ENCODE measurements at places on chromosomes 5 and 9.

DNA sequence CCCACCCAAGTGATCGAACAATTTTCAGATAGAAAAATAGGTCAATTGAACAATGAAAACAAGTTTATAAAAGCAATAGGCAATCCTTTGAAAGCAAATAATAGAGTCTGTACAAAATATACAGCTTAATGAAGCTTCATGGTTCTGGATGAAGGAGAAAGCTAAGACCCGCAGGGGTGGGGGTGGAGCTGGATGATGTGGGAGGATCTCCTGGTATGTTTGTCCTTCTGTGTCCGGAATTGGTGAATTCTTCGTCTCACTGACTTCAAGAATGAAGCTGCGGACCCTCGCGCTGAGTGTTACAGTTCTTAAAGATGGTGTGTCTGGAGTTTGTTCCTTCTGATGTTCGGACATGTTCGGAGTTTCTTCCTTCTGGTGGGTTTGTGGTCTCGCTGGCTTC lies 149.9 kb downstream of the NXNL2 start:
- DNase-seq = no peak

DNA sequence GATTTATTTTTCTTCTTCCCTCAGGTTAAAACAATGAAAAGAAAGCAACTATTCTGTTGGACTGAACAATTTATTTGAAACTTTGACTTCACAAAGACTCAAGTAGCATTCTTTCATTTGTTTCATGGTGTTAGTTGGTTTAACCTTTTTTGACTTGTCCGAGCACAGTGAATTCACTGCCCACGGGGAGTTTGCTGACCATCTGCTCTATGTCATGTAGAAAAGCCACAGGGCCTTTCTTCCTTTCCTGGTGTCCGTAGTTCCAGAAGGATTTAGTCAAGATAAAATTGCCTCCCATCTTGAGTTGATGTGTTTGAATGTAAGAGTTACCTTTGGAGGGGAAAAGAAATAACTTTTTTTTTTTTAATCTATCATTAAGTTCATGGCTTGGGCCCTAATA lies 55.1 kb upstream of the ZNF608 start:
- DNase-seq = no peak

- no peak for DNase-seq
Measured at GRCh38 chr9:71662082-71662481, 106.2 kb downstream of the CEMIP2 start.

- DNase-seq = no peak
Measured at GRCh38 chr9:129385211-129385934, 207.3 kb upstream of the IER5L start.

GRCh38 chr5:135034963-135035677 lies 1.1 kb upstream of the PITX1 start:
- no peak for DNase-seq

GRCh38 chr9:89805571-89806292 lies 200.9 kb downstream of the GADD45G start:
- no peak for DNase-seq

DNA sequence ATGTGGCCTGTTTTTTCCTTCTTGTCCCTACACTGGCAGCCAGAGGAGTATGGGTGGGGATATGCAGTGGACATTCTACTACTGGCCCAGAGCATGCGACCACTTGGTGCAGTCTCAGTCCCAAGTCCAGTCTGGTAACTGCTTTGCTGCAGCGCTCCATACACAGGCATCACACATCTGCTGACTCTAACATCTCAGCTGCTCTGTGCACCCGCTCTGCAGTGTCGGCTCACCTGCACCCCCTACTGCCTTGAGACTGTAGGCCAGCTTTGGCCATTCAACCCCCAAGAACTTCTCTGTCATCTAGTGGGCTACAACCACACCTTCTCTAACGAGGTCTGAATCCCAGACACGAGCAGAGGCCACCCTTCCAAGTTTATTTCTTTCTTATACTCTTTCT lies 46.4 kb upstream of the SLCO6A1 start:
- no peak for DNase-seq

GRCh38 chr5:34535944-34536623 lies 120.0 kb upstream of the RAI14 start:
- DNase-seq = no peak

DNA sequence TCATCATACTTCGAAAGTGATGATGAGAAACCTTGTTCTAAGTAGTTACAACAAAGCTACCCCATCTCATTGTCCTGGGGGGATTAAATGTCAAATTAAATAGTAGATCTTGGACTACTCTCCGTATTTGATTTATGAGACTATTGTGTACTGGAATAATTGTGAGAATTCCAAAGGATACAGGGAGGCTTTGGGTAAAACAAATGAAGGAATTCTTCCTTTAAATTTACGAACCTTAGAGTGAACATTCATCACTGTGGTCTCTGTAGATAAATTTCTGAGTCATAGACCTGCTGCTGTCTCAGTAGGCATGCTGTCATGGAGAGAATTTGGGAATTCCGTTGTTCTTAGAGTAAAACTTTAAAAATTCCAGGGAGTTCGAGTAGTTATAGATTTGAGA lies 836.2 kb downstream of the DNAH5 start:
- DNase-seq = no peak

DNA sequence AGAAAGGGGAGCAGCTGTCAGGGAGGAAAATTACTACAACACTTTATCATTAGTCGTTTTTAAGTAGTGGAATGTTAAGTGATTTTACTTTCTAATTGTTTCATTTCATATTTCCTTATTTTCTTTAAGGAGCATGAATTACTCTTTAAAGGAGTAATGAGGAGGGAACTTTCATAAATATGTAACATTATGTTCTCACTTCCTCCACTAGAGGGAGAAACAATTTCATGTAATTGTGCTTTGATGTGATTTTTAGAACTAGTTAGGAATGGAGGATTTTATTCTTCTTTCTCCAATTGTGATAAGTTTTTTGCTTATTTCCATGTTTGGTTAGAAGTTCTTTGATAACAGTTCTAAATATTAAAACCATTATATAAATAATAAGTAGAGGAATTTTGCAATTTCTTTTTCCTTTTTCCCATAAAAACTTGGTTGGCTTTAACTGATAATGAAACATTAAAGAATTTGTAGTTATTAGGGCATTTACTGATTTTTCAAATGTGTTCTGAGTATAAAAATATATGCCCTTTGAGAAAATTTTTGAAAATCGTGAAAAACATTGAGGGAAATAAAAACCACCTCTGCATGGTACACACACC lies 25.6 kb downstream of the CEP78 start:
- no peak for DNase-seq

DNA sequence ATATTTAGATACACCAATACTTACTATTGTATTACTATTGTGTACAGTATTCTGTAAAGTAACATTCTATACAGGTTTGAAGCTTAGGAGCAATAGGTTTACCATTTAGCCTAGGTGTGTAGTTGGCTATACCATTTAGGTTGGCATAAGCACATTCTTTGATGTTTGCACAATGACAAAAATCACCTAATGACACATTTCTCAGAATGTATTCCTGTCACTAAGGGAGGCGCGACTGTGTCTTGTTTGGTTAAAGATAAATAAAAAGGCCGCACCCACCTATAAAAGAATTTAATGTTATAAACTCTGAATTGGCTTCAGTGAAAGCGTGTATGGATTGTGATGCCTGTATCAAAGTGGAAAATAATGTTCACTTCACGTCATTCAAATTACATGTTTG lies 1815.4 kb upstream of the CDH6 start:
- DNase-seq = no peak

DNA sequence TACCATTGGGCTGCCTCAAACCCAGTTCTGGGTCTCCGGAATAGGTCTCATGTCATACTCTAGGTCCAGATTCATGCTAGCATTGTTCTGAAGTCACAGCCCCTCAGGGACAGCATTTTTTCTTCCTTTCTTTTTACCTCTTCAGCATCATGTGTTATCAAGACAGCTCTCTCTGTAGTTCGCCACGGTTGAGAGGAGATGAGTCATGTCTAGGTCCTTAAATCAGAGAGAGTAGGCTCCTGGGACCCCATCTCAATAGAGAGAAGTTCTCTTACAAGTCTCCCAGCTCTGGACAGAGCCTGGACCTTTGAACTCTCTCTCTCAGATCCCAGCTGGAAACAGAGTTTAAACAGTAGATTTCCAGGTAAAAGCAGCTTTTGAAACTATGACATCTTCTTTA lies 332.4 kb upstream of the CD180 start:
- DNase-seq = no peak

DNA sequence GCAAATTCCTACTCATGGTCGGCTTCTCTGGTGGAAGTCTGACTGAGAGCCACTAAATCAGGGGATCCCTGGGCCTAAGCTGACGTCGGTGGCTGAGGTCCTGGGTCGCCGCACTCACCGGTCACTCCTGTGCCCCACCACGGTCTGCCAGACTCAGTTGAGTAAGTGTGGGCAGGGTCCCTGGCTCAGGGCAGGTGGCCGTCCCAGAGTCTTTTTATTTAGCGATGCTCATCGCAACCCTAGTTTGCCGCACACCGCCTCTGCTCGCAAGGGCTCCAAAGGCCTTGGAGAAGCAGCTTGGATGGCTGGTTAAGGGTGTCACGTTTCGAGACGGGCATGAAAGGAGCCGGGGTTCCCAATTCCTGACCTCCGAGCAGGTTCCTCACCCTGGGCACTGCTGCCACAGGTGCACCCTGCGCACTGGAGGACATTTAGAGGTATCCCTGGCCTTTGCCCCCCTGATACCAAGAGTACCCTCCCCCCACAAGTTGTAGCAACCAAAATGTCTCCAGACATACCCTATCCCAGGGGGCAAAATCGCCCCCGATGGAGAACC lies 59.9 kb downstream of the NSUN2 start:
- DNase-seq = no peak

DNA sequence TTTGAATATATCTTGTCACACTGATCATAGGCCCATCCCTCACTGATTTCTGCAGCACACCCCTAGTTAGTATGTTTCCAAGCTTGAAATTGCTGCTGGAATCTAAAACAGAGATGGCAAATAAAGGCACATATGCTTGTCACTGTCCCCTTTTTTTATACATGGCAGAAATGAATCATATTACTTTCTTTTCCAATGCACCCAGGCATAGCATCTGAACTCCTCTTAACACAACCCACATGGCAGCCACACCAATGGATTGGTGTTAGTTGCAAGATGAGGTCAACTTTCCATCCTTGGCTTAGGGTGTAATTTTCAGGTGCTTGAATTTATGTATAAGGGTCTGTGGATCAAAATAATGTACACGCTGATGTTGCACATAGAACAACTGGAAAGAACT lies 473.8 kb upstream of the ZNF608 start:
- DNase-seq = no peak

DNA sequence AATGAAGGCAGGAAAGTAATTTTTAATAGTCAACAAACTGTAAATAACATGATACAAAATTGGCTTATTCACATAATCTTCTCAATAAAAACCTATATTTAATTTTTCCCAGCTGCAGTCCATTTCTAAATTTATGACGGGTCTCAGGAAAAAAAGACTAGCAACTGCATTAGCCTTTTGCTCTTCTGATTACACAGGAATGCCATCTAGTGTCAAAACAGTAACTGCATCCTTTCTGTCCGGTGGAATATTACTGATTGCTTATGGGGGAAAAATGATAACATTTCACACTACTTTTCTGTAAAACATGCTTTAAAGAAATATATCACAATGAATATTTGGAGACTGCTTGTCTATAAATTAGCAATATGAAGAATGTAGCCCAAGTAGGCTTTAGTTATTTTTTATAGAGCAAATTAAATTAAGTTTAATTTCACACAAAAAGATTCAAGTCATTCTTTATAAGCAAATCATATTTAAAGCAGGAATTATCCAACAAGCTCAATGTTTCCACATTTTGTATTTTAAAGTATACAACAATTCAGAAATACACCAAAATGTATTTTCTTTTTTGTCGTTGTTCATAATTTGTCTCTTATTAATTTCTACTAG lies 534.7 kb downstream of the CDH10 start:
- no peak for DNase-seq

GRCh38 chr5:173554038-173554955 lies 62.2 kb downstream of the BOD1 start:
- no peak for DNase-seq

- peak; percentile 17 for DNase-seq
Measured at GRCh38 chr5:116573702-116574366, 789 bp downstream of the SEMA6A start.

DNA sequence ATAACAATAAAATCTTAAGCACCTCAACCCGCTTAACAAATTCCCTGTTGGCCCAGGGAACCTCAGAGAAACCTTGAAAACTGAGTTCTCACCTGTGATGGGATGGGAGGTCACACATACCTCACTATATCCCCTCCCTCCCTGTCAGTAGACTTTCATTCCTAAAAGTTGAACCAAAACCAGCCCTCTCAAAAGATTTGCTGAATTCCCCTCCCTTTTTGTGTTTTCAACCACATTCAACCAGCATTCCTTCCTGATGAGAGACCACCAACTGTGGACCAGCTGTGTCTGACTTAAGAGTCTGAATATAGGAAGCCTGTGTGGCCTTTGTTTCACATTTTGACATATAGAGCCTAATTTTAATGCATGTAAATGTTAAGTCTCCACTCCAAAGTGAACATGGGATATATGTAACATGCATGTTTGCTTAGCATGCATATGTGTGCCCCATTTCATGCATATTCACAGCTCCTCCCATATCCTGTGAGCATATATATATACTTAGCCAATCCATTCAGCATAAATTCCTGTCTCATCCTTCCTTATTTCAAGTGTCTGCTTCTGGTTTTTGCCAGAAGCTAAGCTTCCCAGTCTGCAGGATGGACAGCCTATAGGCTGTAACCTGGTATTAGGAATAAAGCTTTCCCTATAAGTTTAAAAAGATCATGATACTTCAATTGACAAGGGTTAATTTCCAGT lies 604.6 kb downstream of the PTPRD start:
- no peak for DNase-seq

DNA sequence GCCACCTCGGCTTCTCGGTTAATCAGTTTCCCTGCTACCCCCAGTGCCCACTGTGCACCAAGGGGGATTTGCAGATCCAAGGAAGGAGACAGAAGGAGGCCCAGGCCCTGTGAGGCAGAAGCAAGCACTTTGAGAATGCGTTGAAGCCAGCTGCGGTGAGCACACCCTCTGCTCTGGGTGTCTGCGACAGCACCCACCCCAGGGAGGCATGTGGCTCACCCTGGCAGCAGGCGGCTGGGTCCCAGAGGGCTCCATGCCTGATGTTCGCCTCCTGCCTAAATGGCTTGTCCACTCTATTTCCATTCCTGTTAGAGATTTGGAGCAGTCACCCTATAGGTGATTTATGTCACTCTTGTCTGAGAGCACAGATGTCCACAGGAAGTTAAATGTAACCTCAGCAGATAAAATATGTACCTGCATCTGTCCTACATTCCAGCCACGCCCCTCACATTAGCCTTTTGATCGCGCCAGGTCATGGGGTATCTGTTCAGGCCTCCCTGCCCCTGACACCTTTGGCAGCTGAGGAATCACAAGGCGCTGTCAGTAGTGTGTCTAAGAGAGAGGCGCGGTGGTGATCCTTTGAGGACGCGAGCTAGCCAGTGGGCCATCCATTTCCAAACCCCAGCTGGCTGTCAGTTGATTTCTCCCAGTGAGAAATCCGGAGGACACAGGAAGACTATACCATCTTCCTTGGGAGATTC lies 28.1 kb downstream of the PTGES2 start:
- DNase-seq = no peak
